ENCODE measurements at places on chromosomes 3 and 15.

DNA sequence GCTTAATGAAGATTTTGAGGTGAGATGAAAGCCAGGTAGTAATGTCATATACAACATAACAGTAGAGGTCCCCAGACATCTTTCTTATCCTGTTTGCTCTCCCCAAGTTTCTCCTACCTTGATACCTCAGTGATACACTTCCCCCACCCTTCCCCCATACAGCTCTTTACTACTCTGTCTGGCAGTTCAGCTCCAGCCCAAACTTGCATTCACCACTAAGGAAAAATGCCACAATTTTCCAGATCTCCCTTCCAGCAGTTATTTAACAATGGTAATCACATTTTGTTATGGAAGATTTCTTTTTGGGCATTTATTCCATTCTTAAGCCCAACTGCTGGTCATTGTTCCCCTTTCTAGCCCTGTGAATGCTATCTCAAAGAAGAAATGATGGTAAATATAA is 34.9 kb upstream of the ITGA11 start:
- DNase-seq: no peak

GRCh38 chr15:52236013-52236412 is 44.8 kb upstream of the GNB5 start:
- no peak for DNase-seq

DNA sequence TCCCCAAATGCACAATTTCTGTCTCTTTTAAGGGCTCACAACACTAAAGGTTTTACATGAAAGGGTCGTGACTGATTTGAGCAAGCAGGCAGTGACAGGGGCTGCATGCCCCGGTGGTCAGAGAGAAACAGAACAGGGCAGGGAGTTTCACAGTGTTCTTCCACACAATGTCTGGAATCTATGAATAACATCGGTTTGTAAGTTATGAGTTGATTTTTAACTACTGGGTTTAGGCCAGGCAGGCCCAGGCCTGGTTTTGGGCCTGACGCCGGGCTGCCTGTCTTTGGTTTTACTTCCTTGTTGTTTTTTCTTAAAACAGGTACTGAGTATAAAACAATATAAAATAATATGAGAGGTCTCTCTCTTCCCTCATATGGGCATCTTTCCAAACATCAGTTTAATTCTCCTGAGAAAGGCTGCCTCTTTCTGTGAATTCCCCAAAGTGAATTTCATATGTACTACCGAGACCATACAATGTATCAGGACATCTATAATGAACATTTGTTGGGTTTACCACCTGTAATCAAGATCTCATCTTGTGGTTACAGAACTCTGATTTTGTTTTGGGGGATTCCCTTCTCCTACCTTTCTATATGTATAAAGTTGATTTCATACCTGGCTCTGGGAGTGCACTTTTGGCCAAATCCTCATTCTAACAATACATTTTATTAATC is 74.4 kb downstream of the CD200 start:
- no peak for DNase-seq

DNA sequence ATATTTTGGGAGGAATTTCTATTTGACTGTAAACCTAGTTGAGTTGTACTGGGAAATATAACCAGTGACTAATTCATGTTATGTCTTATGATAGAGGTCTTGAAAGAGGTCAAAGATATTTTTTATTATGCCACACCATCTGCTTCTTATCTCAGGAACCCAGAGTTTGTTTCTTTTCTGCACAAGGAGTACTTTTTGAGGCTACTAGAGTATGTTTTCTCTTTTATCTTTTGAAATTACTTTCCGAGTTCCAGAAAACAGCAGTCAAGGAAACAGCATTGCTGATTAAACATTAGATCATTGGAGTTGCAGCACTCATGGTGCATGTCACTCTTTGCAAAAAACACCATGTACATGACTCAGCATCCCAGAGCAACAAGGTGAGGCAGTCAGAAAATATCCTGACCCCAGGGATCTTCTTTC is 645.8 kb upstream of the NR2F2 start:
- DNase-seq: no peak

- DNase-seq: no peak
These were observed 171.1 kb upstream of the TLE3 start for GRCh38 chr15:70268698-70269251.

- no peak for DNase-seq
These were observed 14.5 kb downstream of the LAMP3 start for GRCh38 chr3:183148056-183148455.
